ENCODE measurements at places on chromosomes 4 and X.
A peak's percentile ranks its signal among the peaks of the same experiment; 100 is the strongest.

DNA sequence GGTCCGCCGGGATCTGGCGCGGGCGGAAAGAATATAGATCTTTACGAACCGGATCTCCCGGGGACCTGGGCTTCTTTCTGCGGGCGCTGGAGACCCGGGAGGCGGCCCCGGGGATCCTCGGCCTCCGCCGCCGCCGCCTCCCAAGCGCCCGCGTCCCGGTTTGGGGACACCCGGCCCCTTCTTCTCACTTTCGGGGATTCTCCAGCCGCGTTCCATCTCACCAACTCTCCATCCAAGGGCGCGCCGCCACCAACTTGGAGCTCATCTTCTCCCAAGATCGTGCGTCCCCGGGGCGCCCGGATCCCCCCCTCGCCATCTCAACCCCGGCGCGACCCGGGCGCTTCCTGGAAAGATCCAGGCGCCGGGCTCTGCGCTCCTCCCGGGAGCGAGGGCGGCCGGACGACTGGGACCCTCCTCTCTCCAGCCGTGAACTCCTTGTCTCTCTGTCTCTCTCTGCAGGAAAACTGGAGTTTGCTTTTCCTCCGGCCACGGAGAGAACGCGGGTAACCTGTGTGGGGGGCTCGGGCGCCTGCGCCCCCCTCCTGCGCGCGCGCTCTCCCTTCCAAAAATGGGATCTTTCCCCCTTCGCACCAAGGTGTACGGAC, 482 bp upstream of the SHOX start:
- DNase-seq = no peak

DNA sequence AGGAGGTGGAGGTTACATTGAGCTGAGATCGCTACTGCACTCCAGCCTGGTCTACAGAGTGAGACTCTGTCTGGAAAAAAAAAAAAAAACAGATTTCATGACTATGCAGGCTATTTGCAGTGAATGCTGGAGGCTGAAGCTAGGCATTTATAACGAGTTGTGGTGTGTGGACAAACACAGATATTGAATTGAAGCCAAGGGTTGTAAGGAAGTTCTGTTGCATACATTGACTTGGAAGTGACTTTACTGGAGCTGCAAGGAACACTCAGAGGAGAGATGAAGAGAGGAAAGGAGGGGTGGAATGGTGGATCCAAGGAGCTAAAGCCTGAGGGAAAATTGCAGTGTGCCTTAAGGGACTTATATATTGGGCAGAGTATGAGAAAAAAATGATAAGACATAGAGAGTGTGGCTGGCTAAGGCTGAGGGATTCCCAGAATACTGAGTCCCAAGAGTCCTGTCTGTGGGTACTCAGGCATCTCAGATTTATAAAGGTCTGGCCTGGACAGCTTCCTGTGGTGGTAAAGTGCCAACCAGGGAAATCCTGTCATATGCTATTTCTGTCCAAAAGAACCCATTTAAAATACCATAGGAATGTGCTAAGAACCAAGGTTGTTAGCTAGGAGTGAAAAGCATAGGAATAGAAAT, 87.8 kb upstream of the GUCY1A1 start:
- DNase-seq = no peak

- no peak for DNase-seq
These were observed 2.1 kb upstream of the IL2 start for GRCh38 chr4:122458625-122459024.

- DNase-seq = peak; percentile 14
These were observed 43.2 kb downstream of the ASMT start for GRCh38 chrX:1658071-1658491.

- DNase-seq = no peak
These were observed 204.1 kb downstream of the NR3C2 start for GRCh38 chr4:148238086-148238485.

DNA sequence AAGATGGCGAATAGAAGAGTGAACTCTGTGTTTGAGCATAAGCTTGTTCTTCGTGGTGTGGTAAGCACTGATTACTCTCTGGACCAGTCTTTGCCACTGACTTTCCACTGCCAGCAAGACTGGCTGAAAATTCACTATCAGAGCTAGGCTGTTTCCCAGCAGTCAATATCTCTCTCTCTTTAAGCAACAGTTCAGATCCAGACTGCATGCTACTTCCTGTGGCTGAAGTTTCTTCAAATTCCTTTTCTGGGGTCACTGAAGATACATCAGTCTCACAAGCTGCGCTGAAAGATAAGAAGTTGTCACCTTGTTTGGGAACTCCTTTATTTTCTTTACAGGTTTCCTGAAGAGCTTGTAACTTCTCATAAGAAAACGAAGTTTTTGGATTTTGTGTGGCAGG, 54.0 kb upstream of the FAM120C start:
- no peak for DNase-seq

DNA sequence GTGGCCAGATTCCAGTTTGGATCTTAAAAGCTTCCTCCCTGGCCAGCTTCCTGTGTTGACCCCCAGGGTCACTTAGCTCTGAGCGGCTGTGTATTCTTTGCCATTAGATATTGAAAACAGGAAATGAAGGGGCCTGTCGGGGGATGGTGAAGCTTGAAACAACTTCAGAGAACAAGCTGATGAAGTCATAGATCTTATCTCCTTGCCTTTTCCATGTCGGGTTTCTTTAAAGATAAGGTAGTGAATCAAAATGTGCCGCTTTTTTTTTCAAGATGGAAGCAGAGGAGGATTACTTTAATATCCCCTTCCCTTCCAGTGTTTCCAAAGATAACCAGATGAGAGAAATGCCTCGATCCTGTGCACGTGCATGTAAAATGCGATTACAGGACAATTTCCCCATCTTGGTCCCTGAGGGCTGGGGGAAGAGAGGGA, 508.5 kb downstream of the MID1IP1 start:
- DNase-seq = no peak

DNA sequence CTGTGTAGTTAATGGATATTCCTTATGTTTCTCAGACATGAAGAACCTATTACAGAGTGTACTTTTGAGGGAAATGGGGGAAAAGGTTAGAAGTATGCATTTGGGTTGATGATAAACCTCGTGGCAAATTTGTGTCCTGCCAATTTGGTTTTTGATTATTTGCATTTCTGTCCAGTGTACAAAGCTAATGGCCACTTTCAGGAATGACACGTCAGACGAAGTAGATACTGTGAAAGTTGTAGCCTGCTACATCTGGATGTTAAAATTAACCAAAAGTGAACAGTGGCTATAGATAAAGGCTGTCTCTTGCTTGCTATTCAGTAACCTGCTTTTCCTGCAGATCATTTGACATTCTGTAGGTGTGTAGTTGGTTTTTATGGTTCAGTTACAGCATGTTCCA, 1.0 kb downstream of the PRDX4 start:
- DNase-seq = no peak

DNA sequence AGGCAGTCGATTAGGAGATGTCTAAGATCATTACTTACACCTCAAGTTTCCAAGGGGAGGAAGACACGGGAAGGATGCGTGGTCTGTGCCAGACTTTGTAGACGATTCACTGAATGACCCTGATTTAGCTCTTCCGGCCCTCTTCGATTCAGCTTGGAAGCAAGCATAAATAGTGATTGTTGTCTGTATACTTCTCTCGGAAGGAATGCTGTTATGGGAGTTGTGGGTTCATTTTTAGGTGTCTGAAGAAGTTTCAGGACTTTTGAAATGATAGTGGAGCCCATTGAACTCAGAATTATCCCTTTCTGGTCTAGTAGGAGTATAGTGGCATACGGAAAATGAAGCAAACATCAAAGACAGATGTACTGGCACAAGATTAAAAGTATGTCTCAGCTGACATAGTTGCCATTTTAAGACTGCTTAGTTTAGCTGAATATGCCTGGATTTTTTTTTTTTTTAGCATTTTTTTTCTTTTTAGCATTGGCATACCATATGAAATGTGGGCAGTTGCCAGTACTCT, 1.0 kb upstream of the ANKRD17 start:
- DNase-seq = no peak

DNA sequence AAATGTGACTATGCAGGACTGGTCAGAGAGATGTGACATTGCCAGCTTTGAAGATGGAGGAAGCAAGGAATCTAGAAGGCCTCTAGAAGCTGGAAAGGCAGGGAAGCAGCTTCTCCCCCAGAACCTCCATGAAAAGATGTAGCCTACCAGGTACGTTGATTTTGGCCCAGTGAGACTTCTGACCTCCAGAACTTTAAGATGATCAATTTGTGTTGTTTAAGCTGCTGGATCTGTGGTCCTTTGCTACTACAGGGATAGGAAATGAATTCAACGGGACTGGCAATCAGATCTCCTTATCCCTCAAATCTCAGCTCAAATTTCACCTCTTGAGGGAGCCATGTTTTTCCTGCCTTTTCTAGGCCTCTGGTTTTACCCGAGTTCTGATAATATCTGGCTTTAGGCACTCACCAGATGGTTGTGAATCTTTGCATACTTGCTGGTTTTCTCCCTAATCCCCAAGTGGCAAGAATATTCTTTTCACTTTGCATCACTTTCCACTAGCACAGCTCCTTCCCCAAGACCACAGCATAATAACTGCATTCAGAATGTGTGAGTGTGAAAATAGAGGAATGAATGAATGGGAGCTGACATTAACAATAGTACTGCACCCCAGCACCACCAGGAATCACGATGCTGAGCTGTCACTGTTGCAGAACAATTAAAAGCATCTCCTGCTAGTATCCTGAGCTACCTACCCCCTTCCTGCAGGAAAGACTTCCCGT, 25.5 kb upstream of the TMSB4X start:
- no peak for DNase-seq

Data from A549 (cell line).